Cardiac fibroblast (primary cell): ENCODE measurements at places on chromosomes 11 and 22.

GRCh38 chr22:26568207-26568706 is 21.7 kb downstream of the TPST2 start:
- DNase-seq: no peak

DNA sequence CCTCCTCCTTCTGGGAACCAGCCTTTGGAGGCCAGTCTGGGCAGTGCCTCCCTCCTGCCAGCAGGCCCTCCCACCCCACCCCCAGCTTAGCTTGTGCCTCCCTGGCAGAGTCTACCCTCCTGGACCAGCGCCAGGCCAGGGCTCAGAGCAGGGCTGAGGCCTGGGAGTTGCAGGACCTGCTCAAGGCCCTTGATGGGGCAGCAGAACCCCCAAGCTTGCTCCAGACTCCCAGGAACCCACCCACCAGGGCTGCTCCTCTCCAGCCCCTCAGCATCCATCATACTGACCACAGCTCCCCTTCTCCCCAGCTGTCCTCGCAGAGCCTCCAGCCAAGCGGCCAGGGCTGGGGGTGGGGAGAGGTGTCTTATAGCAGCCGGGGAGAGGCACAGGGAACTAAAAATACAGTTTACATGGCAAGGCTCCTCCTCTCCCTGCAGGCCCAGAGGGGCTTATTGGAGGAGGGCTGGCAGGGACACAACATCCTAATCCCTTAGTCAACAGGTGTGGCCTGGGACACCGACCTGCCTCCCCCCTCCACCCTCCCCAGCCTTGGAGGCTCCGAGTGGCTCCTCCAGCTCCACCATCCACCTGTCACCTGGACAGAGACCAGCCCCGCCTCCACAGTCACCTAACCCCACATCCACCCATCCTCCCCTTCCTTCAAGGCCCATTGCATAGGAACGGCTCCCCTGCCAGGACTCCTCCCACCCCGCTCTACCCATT is 5.2 kb upstream of the MB start:
- DNase-seq: no peak

DNA sequence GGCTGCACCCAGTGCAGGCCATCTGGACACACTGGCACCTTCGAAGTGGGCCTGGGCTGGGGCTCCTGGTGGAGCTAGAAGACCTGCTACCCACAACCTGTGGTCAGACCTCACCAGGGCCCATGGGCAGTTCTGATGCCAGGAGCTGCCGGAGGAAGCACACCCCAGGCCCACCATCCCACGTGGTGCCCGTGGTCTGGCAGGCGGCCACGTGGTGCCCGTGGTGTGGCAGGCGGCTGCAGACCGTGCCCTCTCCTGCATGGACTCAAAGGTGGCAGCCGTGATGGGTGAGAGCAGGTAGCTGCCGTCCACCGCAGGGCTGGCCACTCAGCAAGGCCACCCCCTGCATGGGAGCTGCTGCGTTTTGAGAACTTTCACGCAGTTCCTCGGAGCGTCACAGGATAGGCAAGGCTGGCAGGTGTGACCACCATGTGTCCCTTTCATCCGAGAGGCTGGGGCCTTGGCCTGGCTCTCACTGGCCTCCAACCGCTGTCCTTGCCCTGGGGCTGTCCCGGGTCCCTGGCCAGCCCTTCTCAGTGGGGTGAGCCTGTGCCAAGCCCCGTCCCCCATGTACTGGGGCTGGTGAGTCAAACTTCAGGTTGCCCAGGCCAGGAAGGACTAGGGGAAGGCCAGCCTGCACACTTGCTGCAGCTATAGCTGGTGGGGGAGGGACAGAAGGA is 3.9 kb upstream of the IL17REL start:
- no peak for DNase-seq

DNA sequence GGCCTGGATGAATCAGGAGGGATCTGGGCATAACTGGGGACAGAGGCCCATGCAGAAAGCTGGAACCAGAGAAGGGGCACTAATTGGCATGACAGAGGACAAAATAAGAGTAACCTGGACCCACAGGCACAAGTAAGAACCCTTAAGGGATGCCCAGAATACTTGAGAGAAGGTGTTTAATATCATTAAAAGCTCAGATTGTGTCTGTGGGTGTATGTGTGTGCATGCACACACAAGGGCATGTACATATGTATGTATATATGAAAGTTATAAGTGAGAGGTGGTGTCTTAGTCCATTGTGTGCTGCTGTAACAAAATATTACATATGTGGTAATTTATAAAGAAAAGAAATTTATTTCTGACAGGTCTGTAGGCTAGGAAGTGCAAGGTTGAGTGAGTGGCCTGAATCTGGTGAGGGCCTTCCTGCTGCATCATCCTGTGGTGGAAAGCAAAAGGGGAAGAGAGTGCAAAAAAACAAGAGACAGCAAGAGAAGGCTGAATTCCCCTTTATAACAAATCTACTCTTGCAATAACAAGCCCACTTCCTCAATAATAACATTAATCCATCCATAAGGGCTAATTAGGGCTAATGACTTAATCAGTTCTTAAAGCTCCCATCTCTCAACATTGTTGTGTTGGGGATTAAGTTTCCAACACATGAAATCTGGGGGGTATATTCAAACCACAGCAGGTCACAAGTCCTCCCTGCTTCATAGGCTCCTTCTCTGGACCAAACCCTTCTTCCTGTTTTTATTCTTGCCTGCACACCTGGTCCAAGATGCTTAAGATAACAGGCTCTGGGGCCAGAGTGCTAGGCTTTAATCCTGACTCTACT is 68.3 kb upstream of the POU2AF2 start:
- no peak for DNase-seq

DNA sequence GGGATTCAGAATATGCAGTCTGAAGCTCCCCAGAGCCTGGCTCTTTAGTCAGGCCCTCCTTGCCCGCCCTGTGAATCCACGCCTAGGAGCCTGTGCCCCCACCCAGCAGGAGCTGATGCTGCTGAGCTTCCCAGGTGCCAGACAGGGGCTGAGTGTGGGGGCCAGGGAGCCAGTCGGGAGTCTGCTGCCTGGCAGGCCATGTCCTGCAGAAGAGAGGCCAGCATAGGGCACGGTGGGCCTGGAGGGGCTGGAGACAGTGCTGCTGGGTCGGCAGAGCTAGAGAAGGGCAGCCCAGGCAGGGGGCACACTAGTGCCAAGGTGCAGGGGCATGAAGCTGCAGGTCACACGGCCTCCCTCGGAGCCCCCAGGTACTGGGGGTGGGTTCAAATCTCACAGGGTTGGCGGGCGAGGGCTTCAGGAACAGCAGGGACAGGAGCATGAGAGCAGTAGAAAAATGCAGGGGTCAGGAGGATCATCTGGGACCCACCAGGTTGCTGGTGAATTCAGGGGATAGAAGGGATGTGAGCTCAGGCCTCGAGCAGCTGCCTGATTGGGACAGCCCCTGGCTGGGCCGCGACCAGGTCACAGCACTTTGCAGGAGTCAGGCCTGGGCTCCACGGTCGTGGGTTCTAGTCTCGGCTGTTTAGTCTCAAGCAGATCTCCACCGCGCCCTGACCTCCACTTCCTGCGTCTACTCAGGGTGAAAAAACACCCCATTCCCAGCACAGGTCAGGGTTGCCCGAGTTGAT is 4.1 kb upstream of the SEPTIN5 start:
- DNase-seq: no peak

DNA sequence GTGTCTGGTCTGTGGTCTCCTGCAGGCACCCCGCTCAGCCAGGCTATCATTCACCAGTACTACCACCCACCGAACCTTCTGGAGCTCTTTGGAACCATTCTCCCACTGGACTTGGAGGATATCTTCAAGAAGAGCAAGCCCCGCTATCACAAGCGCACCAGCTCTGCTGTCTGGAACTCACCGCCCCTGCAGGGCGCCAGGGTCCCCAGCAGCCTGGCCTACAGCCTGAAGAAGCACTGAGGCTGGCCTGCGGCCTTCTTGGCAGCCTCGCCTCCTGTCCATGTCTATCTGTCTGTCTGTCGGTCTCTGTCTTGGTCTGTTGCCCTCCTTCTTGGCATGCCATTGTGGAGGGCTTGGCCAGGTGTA is 27.9 kb downstream of the INCENP start:
- DNase-seq: no peak
